ENCODE measurements at places on chromosomes 2 and 18. TPM values are rescaled to one million over a fixed set of nuclear protein-coding genes. Genes with fewer than 3 reads are reported as not detected.
A peak's percentile ranks its signal among the peaks of the same experiment; 100 is the strongest.

Gene DSC2
- polyA plus RNA-seq: 42.1 TPM

DNA sequence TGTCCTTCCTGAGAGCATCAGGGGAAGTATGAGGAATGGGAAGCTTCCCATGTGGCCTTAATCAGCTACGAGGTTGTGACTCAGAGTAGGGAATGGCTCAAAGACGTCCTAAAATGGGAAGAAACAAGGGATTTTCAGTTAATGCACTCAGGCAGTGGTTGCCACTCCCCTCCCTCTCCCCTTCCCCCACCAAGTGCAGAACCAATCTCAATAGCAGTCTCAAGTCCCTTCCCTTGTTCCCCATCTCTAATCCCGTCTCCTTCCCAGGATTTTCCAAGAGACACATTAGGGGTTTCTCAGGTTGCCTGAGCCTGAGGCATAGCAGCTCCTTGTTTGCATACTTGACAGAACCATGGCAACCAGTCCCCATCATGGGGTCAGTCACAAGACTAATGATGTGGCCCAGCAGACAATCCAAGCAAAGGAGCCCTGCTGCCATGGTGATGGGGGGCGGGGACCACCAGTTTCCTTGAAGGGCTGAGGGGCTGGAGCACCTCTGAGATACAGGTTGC, 18.2 kb upstream of the RESP18 start:
- no peak overlapping the region for H3K4me3 ChIP-seq
- H3K27me3 ChIP-seq: peaks cover 23% of the 10 kb centered on the region
- H3K4me1 ChIP-seq: no peaks in the 10 kb centered on the region
- DNase-seq: no peak
- H3K27ac ChIP-seq: no peak overlapping the region
- H3K36me3 ChIP-seq: no peaks in the 10 kb centered on the region

DNA sequence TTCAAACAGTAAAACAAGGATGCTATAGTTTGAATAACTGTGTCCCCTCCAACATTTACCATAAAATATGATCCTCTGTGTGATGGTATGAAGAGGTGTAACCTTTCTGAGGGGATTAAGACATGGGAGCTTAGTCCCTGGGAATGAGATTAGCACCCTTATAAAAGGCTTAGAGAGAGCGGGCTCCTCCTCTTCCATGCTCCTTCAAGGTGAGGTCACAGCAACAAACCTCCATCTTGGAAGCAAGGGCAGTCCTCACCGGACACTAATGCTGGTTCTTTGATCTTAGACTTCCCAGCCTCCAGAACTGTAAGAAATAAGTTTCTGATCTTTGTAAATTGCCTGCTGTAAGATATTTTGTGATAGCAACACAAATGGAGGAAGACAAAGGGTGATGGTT, 700.3 kb downstream of the TMEM182 start:
- no peaks in the 10 kb centered on the region for H3K4me1 ChIP-seq
- no peaks in the 10 kb centered on the region for H3K27me3 ChIP-seq
- no peak overlapping the region for H3K27ac ChIP-seq

- no peaks in the 10 kb centered on the region for H3K4me1 ChIP-seq
- peak overlapping the region; percentile 17 for H3K27ac ChIP-seq
These were observed 409.0 kb downstream of the LPIN1 start for GRCh38 chr2:12155303-12156051.

DNA sequence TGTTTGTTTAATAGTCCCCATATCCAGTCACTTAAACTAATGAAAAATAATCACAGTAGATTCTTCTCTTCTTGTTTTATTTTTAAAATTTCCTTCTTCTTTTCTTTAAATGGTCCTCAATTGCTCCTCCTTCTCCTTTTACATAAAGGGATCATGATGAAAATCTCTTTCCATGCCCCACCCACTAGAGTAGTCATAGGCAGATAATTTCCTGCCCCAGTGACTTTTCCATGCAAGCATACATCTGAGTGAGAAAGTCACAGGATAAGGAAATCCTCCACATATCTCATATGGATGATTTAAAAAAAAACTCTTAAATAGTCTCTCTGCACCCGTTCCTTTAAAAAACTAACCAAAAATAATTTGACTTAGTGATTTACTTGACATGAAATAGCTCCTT, 552.3 kb upstream of the SETBP1 start:
- no peak overlapping the region for H3K4me3 ChIP-seq
- H3K27ac ChIP-seq: no peak overlapping the region
- no peaks in the 10 kb centered on the region for H3K27me3 ChIP-seq

- DNase-seq: no peak
- H3K27me3 ChIP-seq: no peaks in the 10 kb centered on the region
These were observed 81.2 kb upstream of the LTBP1 start for GRCh38 chr2:32865399-32866068.

- H3K4me3 ChIP-seq: no peak overlapping the region
- no peak overlapping the region for H3K27ac ChIP-seq
- DNase-seq: no peak
- H3K4me1 ChIP-seq: no peaks in the 10 kb centered on the region
These were observed 46.1 kb downstream of the STPG4 start for GRCh38 chr2:47109007-47109375.

Gene NCK2
- 41.4 TPM for polyA plus RNA-seq

Gene KLHL14
- under 0.01 TPM for polyA plus RNA-seq

GRCh38 chr2:50343150-50343830, 688.6 kb downstream of the NRXN1 start:
- no peak overlapping the region for H3K4me3 ChIP-seq
- H3K27ac ChIP-seq: no peak overlapping the region
- peaks cover 15% of the 10 kb centered on the region for H3K4me1 ChIP-seq
- peaks cover 33% of the 10 kb centered on the region for H3K27me3 ChIP-seq
- no peaks in the 10 kb centered on the region for H3K36me3 ChIP-seq

GRCh38 chr2:242011516-242011915, 142.0 kb downstream of the RTP5 start:
- H3K27ac ChIP-seq: no peak overlapping the region
- no peak overlapping the region for H3K4me3 ChIP-seq
- no peaks in the 10 kb centered on the region for H3K36me3 ChIP-seq
- H3K27me3 ChIP-seq: no peaks in the 10 kb centered on the region
- peak; percentile 58 for DNase-seq

DNA sequence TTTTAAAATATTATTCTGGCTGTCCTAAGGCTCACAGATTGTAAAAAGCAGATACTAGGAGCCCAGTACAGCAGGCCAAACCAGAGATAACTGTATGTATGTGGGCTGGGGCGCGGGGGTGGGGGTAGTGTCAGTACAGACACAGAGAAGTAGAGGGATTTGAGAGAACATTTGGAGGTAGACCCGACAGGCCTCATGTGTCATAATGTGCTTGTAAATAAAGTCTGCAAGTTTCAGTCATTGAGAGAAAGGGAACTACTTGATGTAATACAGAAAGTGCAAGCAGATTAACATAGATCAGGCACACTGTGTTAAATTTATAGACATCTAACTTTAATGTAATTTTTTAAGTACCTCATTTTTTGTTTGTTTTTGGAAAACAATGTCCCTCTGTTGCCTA, 7.4 kb upstream of the POLI start:
- DNase-seq: no peak
- no peak overlapping the region for H3K4me3 ChIP-seq
- no peak overlapping the region for H3K27ac ChIP-seq
- H3K27me3 ChIP-seq: no peaks in the 10 kb centered on the region
- no peaks in the 10 kb centered on the region for H3K4me1 ChIP-seq

- H3K36me3 ChIP-seq: no peaks in the 10 kb centered on the region
- no peak for DNase-seq
- H3K27ac ChIP-seq: no peak overlapping the region
These were observed 490.3 kb downstream of the ADCYAP1 start for GRCh38 chr18:1394966-1395365.

Gene CDK5R2
- not detected for polyA plus RNA-seq

DNA sequence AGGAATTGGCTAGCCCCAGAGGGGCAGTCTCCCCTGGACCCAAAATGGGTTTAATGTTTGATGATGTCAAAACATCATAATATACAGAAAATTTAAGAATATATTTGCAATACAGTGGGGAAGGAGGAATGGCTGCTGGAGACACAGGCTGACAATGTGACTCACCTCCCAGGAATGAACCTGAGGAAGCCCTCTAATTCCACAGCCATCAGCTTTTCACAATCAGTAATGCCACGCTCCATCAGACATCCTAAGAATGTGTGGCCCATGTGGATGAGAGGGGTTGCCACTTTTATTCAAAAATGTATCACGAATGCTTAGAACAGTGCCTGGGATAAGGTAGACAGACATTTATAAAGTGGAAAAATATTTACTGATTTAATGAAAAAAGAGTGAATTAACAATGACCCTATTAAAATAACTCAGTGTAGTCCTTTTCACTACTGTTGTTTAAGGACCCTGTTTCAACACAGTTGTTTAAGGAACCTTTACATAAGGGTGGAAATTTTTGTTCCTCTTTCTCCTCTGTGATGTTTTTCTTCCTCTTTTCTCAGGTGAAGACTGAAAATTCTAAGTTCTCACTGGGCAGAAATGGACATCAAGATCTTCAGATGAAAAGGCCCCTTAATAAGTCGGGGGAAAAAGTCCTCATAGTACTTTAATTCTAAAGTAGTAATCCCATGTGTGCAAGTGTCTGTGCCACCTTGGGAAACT, 17.5 kb upstream of the TMEM163 start:
- no peak for DNase-seq
- no peaks in the 10 kb centered on the region for H3K36me3 ChIP-seq
- H3K27me3 ChIP-seq: no peaks in the 10 kb centered on the region

- H3K4me3 ChIP-seq: no peak overlapping the region
- DNase-seq: no peak
- H3K36me3 ChIP-seq: peaks cover 15% of the 10 kb centered on the region
These were observed 18.3 kb downstream of the FHL2 start for GRCh38 chr2:105380432-105381100.

Gene CNGA3
- polyA plus RNA-seq: not detected

DNA sequence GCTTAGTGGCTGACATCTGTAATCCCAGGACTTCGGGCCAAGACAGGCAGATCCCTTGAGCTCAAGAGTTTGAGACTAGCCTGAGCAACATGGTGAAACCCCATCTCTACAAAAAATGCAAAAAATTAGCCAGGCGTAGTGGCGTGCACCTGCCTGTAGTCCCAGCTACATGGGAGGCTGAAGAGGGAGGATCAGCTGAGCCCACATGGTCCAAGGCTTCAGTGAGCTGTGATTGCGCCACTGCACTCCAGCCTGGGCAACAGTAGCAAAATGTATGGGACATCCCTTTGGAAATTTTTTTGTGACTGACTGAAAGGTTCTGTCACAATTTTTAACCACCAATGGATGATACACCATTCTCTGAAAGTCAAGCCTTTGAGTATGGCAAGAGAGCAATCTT, 6.3 kb upstream of the COLEC12 start:
- no peaks in the 10 kb centered on the region for H3K27me3 ChIP-seq
- no peak for DNase-seq
- H3K36me3 ChIP-seq: no peaks in the 10 kb centered on the region
- no peaks in the 10 kb centered on the region for H3K4me1 ChIP-seq

Gene DSC1
- polyA plus RNA-seq: not detected

DNA sequence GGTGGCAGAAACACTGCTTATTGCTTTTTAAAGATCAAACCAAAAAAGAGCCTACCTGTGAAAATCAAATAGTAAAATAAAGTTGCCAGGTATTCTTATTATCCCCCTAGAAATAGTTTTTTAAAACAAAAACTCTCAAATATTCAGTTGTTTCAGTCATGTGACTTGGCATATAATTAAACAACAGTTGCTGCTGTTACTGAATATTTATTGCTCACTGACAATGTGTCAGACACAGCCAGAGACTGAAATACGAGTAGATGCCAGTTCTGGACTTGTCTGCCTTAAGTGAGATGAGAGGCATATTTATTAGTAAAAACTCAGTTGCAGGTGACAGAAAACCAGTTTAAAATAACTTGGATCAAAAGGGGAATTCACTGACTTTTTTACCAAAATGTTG, 106.0 kb upstream of the RAB12 start:
- no peaks in the 10 kb centered on the region for H3K27me3 ChIP-seq
- DNase-seq: no peak
- H3K36me3 ChIP-seq: no peaks in the 10 kb centered on the region
- H3K4me1 ChIP-seq: peaks cover 25% of the 10 kb centered on the region
- H3K4me3 ChIP-seq: no peak overlapping the region
- no peak overlapping the region for H3K27ac ChIP-seq

- no peak for DNase-seq
- no peak overlapping the region for H3K4me3 ChIP-seq
- H3K27ac ChIP-seq: no peak overlapping the region
- no peaks in the 10 kb centered on the region for H3K36me3 ChIP-seq
These were observed 33.4 kb downstream of the WDR43 start for GRCh38 chr2:28927878-28928277.

Gene YWHAQ
- polyA plus RNA-seq: 201 TPM

Gene AKAIN1
- 0.32 TPM for polyA plus RNA-seq

GRCh38 chr2:54605836-54606235, 117.6 kb upstream of the EML6 start:
- DNase-seq: no peak
- H3K27me3 ChIP-seq: no peaks in the 10 kb centered on the region
- H3K4me3 ChIP-seq: no peak overlapping the region
- no peaks in the 10 kb centered on the region for H3K36me3 ChIP-seq
- no peak overlapping the region for H3K27ac ChIP-seq
- peaks cover 65% of the 10 kb centered on the region for H3K4me1 ChIP-seq

DNA sequence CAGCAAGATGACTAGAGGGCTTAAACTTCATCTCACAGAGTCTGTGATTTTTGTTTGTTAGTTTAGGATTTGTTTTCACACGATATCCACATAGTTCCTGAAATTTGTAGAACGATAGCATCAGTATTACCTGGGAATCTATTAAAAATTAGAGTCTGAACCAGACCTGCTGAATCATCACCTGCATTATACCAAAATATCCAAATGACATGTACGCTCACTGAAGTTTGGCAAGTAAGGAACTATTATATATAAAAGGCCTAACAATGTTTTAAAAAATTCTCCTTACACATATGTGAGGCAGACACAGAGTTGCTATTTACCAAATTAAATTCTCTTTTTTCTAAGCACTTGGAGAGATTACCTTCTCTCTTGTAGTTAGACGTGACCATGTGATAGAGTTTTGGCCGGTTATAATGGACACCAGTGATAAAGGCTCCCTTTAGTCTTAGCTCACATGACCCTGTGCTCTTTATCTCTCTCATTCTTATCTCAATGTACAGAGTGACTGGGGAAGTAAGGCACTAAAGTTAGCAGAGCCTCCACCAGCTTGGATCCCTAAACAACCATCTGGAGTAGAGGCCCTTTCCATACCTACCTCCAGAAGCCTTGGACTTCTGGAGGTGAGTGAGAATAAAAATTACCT, 363.1 kb downstream of the DSC3 start:
- no peak overlapping the region for H3K27ac ChIP-seq
- no peak overlapping the region for H3K4me3 ChIP-seq
- no peaks in the 10 kb centered on the region for H3K36me3 ChIP-seq
- H3K27me3 ChIP-seq: no peaks in the 10 kb centered on the region
- H3K4me1 ChIP-seq: no peaks in the 10 kb centered on the region

DNA sequence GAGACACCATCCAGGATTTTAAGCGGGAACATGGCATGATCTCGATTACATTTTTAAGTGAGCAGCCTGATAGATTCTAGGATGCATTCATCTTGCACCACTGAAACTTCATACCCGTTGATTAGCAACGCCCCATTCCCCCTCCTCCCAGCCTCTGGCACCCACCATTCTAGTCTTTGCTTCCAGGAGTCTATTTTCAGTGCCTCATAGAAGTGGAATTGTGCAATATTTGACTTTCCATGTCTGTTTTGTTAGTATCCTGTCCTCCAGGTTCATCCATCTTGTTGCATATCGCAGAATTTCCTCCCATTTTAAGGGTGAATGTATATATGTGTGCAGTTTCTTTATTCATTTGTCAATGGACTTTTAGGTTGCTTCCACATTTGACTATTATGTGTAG, 20.9 kb upstream of the SLC66A3 start:
- peak; percentile 14 for DNase-seq
- peaks cover 23% of the 10 kb centered on the region for H3K4me1 ChIP-seq
- H3K36me3 ChIP-seq: no peaks in the 10 kb centered on the region
- H3K27ac ChIP-seq: no peak overlapping the region
- no peaks in the 10 kb centered on the region for H3K27me3 ChIP-seq

Measured in sigmoid colon (tissue), 7 donors.